Type B pancreatic cell (in vitro differentiated cells): ENCODE measurements at places on chromosomes 16 and 17. TPM values are rescaled to one million over a fixed set of nuclear protein-coding genes. Genes with fewer than 3 reads are reported as not detected.

DNA sequence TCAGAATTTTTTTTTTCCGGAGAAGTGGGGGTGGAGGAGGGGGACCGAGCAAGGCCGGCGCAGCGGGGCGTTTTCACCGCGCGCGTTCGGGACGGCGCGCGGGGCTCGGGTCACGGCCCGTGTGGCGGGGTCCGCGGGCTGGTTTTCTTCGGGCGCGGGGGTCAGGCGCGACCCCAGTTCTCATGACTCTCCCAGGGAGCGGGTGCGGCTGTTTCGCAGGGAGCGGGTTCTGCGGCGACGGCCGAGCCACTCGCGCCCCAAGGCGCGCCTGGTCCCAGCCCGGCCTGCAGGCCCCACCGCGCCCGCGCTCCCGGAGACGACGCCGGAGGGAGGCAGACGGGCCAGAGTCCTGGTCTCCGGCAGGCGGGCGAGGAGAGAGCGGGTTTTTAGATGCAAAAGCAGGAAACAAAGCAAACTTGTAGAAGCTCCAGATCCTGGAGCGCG, 1.0 kb downstream of the BAHCC1 start:
- DNase-seq, result no peak

CTRB1 gene
- total RNA-seq, result not detected in 2 replicates

PRDM7 gene
- total RNA-seq, result not detected in 2 replicates

CD300LB gene
- not detected in 2 replicates for total RNA-seq

- no peak for DNase-seq
Observed at GRCh38 chr16:69531988-69532387, 33.8 kb upstream of the NFAT5 start.

DNAH9 gene
- total RNA-seq, result 0.31 and 6.2 TPM in 2 replicates

DNA sequence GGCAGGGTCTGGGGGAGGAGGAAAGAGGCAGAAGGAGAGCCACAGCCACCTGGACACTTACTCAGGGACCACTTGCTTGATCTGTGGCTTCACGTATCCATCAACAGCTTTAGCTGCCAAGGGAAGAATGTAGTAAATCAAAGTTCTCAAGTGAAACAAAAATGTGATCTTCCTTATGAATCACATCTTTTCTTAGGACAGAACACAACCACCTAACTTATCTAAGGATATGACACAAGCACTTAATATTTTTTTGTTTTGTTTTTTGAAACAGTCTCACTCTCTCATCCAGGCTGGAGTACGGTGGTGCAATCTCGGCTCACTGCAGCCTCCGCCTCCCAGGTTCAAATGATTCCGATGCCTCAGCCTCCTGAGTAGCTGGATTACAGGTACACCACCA, 8.4 kb upstream of the GHDC start:
- DNase-seq, result no peak

DNA sequence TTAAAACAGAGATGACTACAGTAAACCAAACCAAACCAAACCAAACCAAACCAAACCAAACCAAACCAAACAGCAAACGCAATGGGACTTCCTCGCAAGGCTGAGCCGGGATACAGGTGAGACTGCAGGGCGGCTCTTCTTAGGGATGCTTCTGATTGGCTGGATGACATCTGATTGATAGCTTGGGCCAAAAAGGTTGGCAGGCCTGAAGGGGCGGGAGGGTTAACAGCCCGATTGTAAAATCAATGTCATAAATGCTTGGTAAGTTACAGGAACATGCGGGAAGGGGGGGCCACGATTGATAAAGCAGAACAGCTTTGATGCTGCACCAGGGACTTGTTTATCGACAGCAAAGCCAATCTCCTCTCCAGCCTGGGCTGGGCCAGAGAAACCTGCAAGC, 86.1 kb downstream of the ZFHX3 start:
- no peak for DNase-seq

DNA sequence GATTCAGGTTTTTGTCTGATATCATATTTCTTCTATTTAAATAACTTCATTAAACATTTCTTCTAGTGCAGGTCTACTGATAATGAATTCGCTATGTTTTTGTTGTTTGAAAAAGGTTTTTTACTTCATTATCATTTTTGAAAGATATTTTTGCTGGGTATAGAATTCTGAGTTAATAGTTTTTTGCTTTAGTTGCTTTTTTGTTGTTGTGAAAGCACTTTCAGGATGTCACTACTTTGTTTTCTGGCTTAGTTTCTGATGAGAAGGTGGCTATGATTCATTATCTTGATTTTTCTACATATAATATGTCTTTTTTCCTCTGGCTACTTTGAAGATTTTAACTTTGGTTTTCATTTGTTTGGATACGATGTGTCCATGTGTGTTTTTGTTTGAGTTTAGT, 3.5 kb downstream of the ZFP1 start:
- DNase-seq, result no peak

GRCh38 chr17:20914658-20915057, 128.2 kb downstream of the USP22 start:
- DNase-seq, result no peak

GRCh38 chr16:57645691-57646387, 17.4 kb downstream of the ADGRG1 start:
- DNase-seq, result no peak

DNA sequence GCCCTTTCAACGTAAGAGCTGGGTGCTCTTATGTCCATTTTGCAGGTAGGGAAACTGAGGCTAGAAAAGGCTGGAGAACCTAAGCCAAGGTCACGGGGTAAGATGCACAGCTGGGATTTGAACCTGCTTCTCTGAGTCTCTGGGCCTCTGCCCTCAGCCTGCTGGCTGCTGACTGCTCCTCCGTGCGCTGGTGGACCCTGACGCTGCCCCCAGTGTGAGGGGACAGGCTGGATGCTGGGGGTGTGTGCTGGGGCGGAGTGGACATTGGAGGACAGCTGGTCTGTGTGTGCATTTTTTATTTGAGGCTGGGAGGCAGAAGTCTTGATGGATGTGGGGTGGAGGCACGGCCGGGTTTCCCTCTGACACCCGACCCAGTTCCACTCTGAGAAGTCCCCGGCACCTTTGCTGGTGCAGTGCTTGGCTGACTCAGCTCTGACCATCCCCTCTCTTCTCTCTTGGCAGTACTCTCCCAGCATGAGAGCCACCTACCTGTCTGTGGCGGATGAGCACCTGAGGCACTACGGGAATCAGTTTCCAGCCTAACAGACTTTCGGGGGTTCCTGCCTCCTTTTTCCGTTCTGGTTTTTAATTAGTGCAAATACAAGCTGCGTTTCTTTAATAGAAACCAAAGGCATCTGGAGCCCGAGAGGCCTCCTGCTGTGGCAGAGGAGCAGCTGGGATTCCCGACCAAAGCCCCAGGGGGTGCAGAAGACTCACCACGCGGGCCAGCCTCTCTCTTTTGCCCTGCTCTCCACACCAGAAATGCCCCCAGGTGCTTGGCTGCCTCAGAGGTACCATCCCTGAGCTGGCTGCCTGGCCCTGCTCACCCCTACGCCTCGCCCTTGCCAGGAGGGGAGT, 14.1 kb upstream of the DNAI2 start:
- DNase-seq, result no peak

PIMREG gene
- 7.6 and 45.1 TPM in 2 replicates for total RNA-seq

- no peak for DNase-seq
Observed at GRCh38 chr17:81910840-81911276, 341 bp downstream of the PCYT2 start.

GRCh38 chr17:4009186-4009785, 45.0 kb upstream of the ATP2A3 start:
- no peak for DNase-seq

- no peak for DNase-seq
Observed at GRCh38 chr16:28258567-28258966, 33.8 kb upstream of the SBK1 start.

- DNase-seq, result no peak
Observed at GRCh38 chr16:2775765-2776499, 1.1 kb downstream of the ELOB start.

- no peak for DNase-seq
Observed at GRCh38 chr17:50145532-50146229, 4.8 kb downstream of the PPP1R9B start.

DNA sequence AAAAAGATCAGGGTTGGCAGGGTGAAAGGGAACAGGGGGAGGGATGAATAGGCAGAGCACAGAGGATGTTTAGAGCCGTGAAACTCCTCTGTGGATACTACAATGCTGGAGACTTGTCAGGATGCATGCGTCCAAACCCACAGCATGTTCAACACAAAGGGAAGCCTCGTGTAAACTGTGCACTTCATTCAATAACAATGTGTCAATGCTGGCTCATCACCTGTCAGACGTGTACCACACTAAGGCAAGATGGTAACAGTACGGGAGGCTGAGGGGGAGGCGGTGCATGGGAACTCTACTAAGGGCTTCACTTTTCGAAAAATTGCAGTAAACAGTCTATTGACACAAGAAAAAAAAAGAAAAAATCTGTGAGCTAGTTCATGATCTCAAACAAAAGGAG, 63.7 kb downstream of the C16orf95 start:
- DNase-seq, result no peak

CREBBP gene
- 85.1 and 93.6 TPM in 2 replicates for total RNA-seq

- DNase-seq, result no peak
Observed at GRCh38 chr16:4064950-4065352, 51.3 kb downstream of the ADCY9 start.
